ENCODE measurements at places on chromosomes 12 and 14. TPM values are rescaled to one million over a fixed set of nuclear protein-coding genes. Genes with fewer than 3 reads are reported as not detected.

ANKRD9 gene
- total RNA-seq: 15.7 TPM

PPM1A gene
- total RNA-seq: 36.8 TPM

RIPK3 gene
- not detected for total RNA-seq

PSME2 gene
- 149 TPM for total RNA-seq

BHLHE41 gene
- 1.2 TPM for total RNA-seq

CMTM5 gene
- not detected for total RNA-seq

BDKRB2 gene
- 1.9 TPM for total RNA-seq

KRT77 gene
- total RNA-seq: not detected

SCN8A gene
- 1.3 TPM for total RNA-seq

ITPK1 gene
- 42.0 TPM for total RNA-seq

DPF3 gene
- 0.22 TPM for total RNA-seq

GPRC5D gene
- not detected for total RNA-seq

CRADD gene
- total RNA-seq: 10.3 TPM

SCNN1A gene
- total RNA-seq: 21.8 TPM

MSRB3 gene
- 21.4 TPM for total RNA-seq

DEGS2 gene
- total RNA-seq: 1.6 TPM

ARL1 gene
- 63.0 TPM for total RNA-seq

VRTN gene
- total RNA-seq: not detected

PRPF39 gene
- 20.6 TPM for total RNA-seq

RNASE7 gene
- total RNA-seq: not detected

PCNX4 gene
- total RNA-seq: 45.9 TPM

CCDC38 gene
- not detected for total RNA-seq

DCAF4 gene
- total RNA-seq: 27.5 TPM

SERPINA9 gene
- total RNA-seq: not detected

RPL10L gene
- not detected for total RNA-seq

NUAK1 gene
- 8.5 TPM for total RNA-seq

CATSPERB gene
- total RNA-seq: not detected

BRI3BP gene
- total RNA-seq: 24.0 TPM

FOXM1 gene
- total RNA-seq: 87.7 TPM

LPAR5 gene
- 0.85 TPM for total RNA-seq

NUDT14 gene
- total RNA-seq: 39.9 TPM

CLEC12A gene
- total RNA-seq: not detected

All from A549 treated with ZK216348 at 1 μM for 4 hours (cell line).